ENCODE measurements at places on chromosomes 1 and 21. TPM values are rescaled to one million over a fixed set of nuclear protein-coding genes. Genes with fewer than 3 reads are reported as not detected.

- no peak for DNase-seq
Measured at GRCh38 chr1:80258659-80259058, 1252.1 kb upstream of the ADGRL4 start.

DNA sequence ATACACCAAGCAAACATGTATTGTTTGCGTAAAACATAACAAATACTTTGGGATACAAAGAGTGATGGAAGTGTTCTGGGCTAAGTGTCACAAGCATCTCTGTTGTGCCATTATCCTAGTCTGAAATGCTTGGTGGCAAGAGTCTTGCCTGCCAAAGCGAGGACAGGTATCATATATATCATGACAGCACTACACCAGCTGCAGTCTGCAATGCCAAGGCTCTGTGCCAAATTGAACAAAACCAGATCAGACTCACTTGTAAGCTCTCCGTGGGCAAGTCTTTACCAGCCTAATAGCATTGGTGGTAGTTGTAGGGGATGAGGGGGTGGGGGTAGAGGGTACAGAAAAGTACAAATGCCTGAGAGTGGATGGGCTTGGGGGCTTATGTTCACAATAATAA, 119.2 kb downstream of the RWDD3 start:
- DNase-seq = no peak

GRCh38 chr1:186834399-186834958, 5.7 kb downstream of the PLA2G4A start:
- no peak for DNase-seq

GRCh38 chr21:39168800-39169199, 14.5 kb downstream of the PSMG1 start:
- DNase-seq = no peak

- DNase-seq = no peak
Measured at GRCh38 chr1:230264342-230264741, 161.8 kb downstream of the PGBD5 start.

- no peak for DNase-seq
Measured at GRCh38 chr1:231871878-231872277, 245.3 kb downstream of the DISC1 start.

GRCh38 chr21:42417533-42417932, 13.8 kb downstream of the UBASH3A start:
- DNase-seq = no peak

The XCL2 gene
- not detected for total RNA-seq

The CRYAA gene
- not detected for total RNA-seq

The ZMYND12 gene
- not detected for total RNA-seq

The RNPC3 gene
- total RNA-seq = 16.7 TPM

The INAVA gene
- 0.82 TPM for total RNA-seq

The KCNA3 gene
- 20.8 TPM for total RNA-seq
